ENCODE measurements at places on chromosomes 2 and 18.

DNA sequence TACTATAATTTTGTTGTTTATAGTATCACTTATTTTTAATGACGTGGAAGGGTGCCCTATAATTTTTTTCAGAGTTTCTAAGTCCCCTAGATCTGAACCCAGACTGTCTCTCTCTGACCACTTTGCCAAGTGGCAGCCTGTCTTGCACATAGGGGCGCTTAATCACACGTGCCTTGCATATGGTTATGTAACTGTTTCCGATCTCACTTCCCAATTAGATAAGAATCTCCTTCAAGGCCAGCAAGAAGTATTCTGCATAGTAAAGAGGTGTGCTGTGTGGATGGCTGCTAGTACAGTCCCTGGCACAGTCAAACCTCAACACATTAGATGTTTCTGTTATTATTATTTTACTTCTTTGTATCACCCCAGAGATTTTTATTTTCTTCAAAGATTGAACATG lies 197.8 kb upstream of the SIX2 start:
- DNase-seq = no peak

- no peak for DNase-seq
Measured at GRCh38 chr2:163640542-163641193, 95.1 kb downstream of the FIGN start.

GRCh38 chr2:218383892-218384519 lies 1.9 kb downstream of the SLC11A1 start:
- no peak for DNase-seq

DNA sequence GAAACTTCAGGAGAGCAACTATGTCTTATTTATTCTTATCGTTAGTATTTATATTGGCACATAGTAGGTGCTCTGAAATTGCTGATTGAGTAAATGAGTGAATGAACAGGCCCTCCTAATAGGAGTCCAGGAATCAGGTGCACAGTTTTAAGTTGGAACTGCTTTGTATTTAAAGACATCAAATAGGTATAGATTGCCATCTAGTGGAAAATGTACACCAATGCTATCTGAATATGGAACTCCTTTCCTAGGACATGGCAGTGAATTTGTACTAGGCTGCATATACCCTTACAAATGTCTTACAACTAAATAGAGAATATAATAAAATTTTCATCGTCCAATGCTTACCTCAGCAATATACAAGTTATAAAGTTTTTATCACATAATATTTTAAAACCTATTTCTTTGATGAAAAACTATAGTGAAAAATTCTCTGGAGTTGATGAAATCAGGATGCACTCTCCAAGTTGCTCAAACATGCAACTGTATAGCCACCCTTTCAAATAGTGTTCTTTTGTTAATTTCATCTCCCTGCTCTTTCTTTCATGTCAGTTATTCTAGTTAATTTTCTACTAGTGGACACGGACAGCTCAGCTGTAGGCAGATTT lies 318.9 kb upstream of the SYT4 start:
- DNase-seq = no peak

DNA sequence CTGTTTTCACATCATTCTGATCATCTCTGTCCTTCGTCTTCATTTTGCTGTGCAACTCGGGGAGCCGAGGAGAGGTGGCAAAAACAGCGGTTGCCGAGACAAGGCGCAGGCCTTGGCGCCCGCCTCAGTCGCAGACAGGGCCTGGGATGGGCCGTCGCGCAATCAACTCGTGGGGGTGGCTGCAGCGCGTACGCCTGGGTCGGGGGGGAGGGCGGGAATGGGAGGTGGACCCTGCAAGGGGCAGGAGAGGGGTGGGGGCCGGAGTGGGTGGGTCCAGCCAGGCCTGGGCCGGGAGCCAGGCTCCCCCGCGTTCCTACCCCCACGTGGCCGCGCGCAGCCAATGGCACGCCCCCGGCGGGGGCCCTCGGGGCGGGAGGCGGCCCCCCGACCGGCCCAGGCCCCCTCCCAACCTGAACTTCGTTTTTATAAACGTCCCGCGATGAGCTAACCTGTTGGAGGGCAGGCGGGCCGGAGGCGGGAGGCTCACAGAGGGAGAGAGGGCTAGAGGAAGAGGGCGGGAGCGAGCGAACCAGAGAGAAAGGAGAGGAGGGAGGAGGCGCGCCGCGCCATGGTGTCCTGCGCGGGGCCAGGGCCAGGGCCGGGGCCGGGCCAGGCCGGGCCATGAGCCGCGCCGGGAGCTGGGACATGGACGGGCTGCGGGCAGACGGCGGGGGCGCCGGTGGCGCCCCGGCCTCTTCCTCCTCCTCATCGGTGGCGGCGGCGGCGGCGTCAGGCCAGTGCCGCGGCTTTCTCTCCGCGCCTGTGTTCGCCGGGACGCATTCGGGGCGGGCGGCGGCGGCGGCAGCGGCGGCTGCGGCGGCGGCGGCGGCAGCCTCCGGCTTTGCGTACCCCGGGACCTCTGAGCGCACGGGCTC lies at the start of gene HOXD13:
HOXD13 (plus strand) TSS at position 452 of the 875 bp plus-strand sequence; CDS start at position 622, 170 bp downstream.
- no peak for DNase-seq
